ENCODE measurements at places on chromosomes 2 and 18.

- DNase-seq = no peak
Observed at GRCh38 chr2:30631051-30631671, 176.1 kb downstream of the CAPN13 start.

DNA sequence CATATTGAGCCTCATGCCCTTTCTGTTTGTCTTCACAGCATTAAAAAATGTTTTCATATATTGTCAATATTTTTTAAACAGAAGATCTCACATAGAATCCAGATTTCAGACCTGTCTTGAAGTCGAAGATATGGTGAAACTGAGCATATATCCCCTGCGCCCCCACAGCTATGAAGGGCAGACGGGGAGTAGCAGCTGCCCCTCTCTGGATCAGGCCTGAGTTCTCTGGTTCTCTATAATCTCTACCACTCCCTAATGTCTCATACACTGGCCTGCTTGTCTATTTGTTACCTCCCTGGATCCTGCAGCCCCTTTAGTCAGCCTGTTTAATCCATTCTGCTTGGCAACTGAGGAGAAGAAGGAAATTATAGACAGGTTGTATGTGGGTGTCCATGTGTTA lies 122.4 kb downstream of the LNPK start:
- DNase-seq = no peak

DNA sequence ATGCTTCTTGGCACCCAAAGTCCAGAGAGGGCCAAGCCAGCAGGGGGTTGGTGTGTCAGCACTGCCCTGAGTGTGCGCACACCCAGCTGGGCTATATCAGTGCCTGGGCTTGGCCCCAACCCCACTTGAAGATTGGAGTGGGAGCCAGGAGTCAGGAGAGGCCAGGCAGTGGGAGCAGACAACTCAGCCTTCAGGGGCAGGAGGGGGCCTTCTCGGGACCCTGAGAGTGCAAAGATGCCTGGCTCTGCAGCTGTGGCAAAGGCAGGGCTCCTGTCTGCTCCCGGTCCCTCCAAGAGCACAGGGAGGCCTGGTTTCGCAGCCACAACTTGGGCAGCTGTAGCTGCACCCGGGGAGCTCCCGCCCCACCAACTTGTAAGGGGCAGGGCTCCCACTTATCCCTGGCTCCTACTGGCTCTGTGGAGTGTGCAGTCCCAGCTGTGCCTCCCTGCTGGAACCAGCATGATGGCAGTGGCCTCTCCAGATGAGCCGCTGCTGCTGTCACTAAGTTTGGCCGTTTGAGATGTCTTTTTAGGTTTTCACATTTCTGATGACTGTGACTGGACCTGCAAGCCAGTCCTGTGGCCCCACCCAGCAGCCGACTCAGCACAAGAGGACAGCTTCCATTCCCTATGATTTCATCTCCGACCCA lies 148.8 kb upstream of the HS6ST1 start:
- no peak for DNase-seq

- no peak for DNase-seq
Observed at GRCh38 chr2:189210250-189211087, 30.9 kb upstream of the COL5A2 start.

- peak; percentile 48 for DNase-seq
Observed at GRCh38 chr18:47150029-47150823, at the start of gene HDHD2. Gene HDHD2 (minus strand): TSS chr18:47150500. CDS start chr18:47136439, 14,061 bp downstream.

Measured in NT2/D1 (cell line).